ENCODE measurements at places on chromosomes 4 and X.

GRCh38 chr4:139942241-139942640, 211.7 kb downstream of the MAML3 start:
- DNase-seq = no peak

DNA sequence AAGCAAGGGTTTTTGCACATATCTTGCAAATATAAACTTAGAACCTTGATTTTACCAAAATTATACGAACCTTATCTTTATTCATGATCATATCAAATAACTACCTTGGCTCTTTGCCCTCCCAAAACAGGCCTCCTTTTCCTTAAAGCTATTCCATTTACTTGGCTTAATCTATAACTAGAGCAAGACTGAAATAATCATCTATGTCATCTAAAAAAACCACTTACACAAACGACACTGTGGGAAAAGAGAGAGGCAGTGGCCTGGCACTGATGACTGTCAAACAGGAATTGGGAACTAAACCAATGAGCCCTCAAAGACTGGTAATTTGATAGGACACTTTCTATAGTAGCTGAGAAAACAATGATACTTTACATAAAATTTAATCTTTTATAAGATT, 11.7 kb upstream of the PTPN13 start:
- no peak for DNase-seq

- DNase-seq = peak; percentile 18
Observed at GRCh38 chrX:100928660-100929613, at the start of gene XKRX. XKRX (minus strand) TSS chrX:100928917; CDS start chrX:100928304, 613 bp downstream.

DNA sequence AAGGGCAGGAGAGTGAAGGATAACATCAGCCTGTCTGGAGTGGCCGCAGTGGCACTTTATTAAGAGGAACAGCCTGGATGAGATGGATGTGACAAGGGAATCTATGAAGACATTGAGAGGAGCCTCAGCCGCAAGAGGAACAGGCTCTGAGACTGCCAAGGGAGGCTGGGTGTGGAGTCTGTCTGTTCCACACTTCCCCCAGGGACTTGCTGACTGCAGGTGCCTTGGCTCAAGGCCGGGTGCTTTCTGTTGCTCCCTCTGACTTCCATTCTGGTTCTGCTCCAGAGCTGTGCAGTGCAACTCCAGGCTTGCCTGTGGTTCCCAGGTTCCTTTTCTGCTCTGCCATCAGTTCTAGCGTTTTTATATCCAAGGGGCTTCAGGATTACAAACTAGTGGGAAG, 54.6 kb downstream of the FRMPD3 start:
- no peak for DNase-seq

- no peak for DNase-seq
Observed at GRCh38 chr4:182144626-182145333, 98.4 kb upstream of the TENM3 start.

- no peak for DNase-seq
Observed at GRCh38 chrX:100915562-100915961, 13.2 kb downstream of the XKRX start.

GRCh38 chrX:1576201-1576992, 15.0 kb upstream of the AKAP17A start:
- DNase-seq = no peak

DNA sequence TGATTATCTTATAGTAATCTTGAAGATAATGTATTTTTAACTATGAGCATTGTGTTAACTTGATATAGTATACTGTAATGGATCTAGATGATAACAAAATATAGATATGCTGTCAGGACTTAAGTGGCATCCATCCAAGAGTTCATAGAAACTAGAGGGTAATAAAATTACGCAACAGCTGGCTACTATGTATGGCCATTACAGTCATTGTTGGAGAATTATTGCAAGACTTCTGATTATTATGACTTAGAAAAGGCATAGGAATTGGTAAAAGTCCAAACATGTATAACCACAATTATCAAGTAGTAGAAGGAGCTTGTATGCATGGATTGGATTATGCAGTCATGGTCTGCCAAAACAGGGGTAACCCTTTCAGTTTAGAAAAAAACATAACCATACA, 9.5 kb downstream of the OGT start:
- DNase-seq = no peak

- no peak for DNase-seq
Observed at GRCh38 chrX:7347465-7347864, 199.5 kb upstream of the PUDP start.

DNA sequence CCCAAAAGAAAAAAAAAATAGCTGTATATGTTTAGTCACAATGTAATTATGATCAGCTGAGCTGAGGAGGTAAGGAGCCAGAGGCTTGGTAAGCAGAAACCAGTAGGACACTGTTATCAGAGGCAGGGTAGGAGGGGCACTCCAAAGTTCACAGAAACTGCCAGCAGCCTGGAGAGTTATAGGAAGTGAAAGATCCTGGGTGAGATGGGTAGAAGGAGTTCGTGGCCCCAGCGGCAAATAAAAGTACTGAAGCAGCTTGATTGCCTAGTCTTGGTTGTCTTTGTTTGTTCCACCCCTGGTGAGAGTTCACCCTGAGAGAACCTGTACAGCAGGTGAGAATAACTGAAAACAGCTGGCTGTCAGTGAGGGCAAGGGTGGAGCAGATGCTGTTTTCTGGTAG, 340.8 kb downstream of the ADGRL3 start:
- no peak for DNase-seq

DNA sequence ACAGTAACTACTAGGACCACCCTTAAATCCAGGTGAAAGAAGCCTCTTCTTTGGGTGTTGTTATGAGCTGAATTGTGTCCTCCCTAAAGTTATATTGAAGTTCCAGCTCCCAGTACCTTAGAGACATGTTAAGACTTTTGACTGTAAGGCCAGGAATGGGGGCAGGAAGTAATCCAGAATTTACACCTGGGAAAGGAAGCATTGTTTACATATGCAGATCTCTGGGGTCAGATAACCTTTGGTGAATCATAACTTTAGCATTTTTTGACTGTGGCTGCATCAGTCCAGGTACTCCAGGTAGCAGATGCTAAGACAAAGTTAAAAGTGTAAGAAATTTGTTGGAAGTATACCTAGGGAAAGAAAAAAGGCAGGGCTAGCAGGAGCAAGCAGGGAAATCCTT, 104.9 kb upstream of the CENPE start:
- DNase-seq = no peak

DNA sequence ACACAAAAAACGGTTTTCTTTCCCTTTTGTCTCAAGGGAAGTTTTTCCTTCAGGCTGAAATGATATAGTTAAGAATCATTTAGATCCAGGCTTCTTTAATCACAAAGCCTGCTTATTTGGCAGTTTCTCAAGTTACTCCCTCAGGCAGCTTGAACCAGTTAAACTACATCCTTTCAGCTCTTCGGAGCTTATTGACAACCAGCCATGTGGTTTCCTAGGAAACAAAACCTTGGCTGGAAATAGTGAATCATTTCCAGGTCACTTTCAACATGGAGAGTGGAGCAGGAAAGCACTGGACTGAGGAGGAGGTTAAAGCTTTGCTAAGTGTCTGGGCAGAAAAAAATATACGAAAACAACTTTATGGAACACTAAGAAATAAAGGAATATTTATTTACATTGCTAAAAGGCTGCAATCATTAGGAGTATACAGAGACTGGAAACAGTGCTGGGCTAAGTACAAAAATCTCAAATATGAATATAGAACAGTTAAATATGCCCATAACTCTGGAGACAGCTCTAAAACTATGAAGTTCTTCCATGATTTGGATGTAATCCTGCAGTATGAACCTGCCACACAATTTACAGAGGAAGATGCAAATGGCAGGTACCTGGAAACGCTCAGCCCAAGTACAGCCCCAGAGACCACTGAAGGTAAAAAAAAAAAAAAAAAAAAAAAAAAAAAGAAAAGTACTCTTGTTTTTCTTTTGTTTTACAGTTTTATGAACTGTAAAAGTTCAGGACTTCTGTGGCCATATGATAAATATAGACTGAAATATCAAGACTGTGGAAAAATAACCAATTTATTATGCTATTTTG, 23.2 kb upstream of the AASDH start:
- DNase-seq = no peak
